ENCODE measurements at places on chromosomes 4 and X. TPM values are rescaled to one million over a fixed set of nuclear protein-coding genes. Genes with fewer than 3 reads are reported as not detected.

Gene ZNF157
- total RNA-seq: 0.67 TPM

DNA sequence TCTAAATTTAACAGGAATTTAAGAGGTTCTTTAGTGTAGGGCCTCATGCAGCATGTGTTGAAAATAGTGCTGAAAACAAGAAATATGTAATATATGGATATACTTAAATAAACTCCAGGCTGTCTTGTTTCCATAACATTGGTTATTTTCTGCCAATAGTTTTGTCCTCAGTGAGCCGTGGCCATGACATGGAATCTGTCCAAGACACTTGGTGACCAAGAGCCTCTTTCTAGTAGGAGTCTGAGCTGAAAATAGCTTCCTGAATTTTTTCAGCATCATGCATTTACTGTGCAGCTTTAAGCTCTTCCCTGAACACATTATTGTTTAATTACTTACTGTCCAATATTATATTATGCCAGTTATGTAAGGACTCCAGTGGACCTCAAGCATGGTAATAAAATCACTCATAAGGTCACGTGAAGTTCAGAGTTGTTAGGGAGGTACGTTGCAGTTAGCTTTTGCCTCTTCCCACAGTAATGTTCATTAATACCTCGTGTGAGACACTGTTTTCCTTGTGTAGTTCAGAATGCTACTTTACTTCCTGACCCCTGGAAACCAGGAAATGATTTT lies 488.2 kb downstream of the GRID2 start:
- peaks cover 6% of the 10 kb centered on the region for H3K27me3 ChIP-seq
- no peak overlapping the region for H3K4me3 ChIP-seq
- H3K4me1 ChIP-seq: peaks cover 11% of the 10 kb centered on the region
- no peak for DNase-seq

GRCh38 chr4:166996216-166996615 lies 238.1 kb downstream of the SPOCK3 start:
- no peak overlapping the region for H3K4me3 ChIP-seq
- H3K27me3 ChIP-seq: no peaks in the 10 kb centered on the region
- no peaks in the 10 kb centered on the region for H3K4me1 ChIP-seq
- H3K36me3 ChIP-seq: no peaks in the 10 kb centered on the region

DNA sequence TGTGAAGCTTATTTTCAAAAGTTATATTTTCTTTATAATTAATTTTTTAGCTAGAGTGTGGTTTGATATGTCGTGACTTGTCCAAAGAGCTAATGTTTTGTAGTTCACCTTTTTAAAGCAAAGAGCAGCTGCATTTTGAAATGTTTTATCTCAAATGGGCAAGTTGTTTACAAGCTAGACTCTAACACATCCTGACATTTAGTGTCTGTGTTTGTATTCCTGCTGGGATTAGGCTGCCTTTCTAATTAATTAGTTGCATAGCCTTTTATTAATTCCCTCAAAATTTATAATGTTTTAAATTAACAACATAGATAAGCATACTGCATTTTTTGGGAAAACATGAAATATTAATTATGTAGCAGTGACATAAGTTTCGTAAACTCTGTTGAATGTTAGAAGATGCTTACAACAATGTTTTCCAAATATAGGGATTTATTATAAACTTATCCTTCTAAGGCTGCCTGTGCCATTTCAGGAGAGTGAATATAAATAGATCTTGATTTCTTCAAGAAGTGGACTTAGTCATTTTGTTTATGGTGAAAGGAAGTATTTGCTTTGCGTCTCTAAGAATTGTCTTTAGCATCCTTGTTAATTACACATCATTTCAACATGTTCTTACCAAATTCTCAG lies 37.7 kb upstream of the NUDT6 start:
- DNase-seq: no peak
- H3K36me3 ChIP-seq: no peaks in the 10 kb centered on the region
- H3K4me1 ChIP-seq: no peaks in the 10 kb centered on the region
- H3K27ac ChIP-seq: no peak overlapping the region
- no peak overlapping the region for H3K4me3 ChIP-seq
- no peaks in the 10 kb centered on the region for H3K27me3 ChIP-seq

DNA sequence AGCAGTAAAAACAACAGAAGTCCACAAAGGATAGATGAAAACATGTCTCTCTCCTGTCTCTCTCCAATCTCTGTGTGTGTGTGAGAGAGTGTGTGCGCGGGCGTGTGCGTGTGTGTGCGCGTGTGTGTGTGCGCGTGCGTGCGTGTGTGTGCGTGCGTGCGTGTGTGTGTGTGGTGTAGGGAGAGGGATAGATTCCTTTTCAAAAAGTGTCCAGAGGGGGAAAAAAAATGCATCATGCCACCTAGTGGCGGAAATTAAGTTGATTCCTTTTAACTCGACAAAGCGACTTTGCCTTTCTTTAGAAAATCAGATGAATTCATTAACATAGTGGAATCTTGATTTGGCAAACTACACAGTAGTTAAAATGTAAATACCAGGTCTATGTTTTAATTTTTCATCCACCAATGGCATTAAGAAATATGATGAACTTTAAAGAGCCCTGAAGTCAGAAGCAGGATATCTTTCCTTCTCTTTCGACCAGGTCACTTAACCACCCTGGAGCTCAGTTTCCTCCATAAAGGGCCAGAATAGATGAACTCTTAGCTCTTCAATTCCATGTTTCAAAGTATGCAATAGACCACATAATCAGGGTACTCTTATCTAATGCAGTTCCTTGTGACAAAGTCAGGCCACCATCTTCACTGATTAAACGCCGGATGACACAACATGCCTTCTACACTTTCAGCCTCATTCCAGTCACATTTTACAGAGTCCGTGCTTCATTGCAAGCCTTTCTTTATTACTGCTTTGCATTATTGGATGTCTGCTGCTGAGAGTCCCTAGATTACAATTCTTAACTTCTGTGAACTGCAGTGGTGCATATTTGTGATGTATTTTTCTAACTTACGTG lies 162.8 kb downstream of the FBXO8 start:
- no peak overlapping the region for H3K27ac ChIP-seq
- no peaks in the 10 kb centered on the region for H3K27me3 ChIP-seq
- DNase-seq: peak; percentile 39

- H3K27me3 ChIP-seq: peaks cover 1% of the 10 kb centered on the region
- H3K4me3 ChIP-seq: peak within 1 kb of the TSS; percentile 85
- no peak within 1 kb of the TSS for H3K27ac ChIP-seq
- no peaks in the 10 kb centered on the region for H3K36me3 ChIP-seq
- no peaks in the 10 kb centered on the region for H3K4me1 ChIP-seq
- DNase-seq: peak; percentile 46
Observed at GRCh38 chrX:138711399-138712347, at the start of gene FGF13. FGF13 (minus strand) TSS chrX:138711717; CDS start chrX:138711003, 714 bp downstream.

DNA sequence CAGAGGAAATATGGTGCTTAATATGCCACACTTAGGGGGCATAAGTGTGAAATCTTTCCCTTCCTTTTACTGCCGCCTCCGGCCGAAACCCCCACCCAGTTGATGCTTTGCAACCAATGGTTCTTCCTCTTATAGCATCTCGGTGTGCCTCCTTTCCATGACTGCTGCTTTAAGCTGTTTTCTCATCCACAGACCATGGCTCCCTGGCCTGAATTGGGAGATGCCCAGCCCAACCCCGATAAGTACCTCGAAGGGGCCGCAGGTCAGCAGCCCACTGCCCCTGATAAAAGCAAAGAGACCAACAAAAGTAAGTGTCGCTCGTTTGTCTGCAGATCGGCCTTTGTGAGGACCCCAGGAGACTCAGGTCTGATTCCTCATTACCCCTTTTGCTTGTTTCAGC lies 6.7 kb downstream of the SLC34A2 start:
- H3K27me3 ChIP-seq: peaks cover 7% of the 10 kb centered on the region
- peaks cover 29% of the 10 kb centered on the region for H3K4me1 ChIP-seq
- H3K4me3 ChIP-seq: no peak overlapping the region
- no peaks in the 10 kb centered on the region for H3K36me3 ChIP-seq
- H3K27ac ChIP-seq: no peak overlapping the region

DNA sequence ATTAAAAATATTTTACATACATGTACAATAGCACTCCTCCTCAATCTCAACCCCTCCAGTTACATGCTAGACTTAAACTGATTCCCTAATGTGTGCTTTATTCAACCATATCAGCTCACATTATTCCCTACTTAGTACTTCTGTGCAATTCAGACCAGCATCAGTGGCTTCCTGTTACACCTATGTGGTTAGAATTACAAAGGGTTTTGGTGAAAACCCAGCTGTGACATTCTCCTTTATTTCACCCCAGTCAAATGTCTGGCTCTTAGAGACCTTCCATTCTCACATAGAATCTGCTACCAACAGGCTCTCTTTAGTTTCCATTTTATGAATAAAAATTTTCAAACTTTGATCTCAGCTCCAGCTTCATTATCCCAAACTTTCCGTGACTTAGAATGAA lies 85.2 kb upstream of the SLC7A11 start:
- H3K4me1 ChIP-seq: peaks cover 18% of the 10 kb centered on the region
- DNase-seq: no peak
- no peaks in the 10 kb centered on the region for H3K36me3 ChIP-seq
- no peak overlapping the region for H3K27ac ChIP-seq

DNA sequence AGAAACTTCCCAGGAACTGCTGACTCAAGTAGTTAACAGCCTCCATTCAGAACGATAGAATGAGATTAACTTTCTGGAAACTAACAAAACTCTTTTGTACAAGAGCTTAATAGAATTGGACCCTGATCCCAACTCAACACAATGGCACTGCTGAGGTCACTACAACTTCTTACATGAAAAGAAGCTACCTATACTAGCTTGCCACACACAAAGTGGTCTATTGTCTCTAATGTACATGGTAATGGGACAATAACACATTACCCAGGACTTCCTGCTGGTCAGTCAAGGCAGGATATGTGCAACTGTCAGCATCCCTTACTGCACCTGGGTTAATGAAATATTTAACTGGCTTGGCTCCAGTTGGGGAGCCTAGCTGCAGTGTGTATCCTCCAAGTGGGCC lies 56.2 kb downstream of the BRCC3 start:
- H3K27ac ChIP-seq: no peak overlapping the region
- peaks cover 1% of the 10 kb centered on the region for H3K27me3 ChIP-seq
- H3K4me3 ChIP-seq: no peak overlapping the region
- no peak for DNase-seq

GRCh38 chrX:32137525-32137924 lies 1065.7 kb upstream of the FTHL17 start:
- H3K4me3 ChIP-seq: no peak overlapping the region
- H3K36me3 ChIP-seq: no peaks in the 10 kb centered on the region
- peak; percentile 30 for DNase-seq
- H3K27me3 ChIP-seq: no peaks in the 10 kb centered on the region
- H3K27ac ChIP-seq: no peak overlapping the region

DNA sequence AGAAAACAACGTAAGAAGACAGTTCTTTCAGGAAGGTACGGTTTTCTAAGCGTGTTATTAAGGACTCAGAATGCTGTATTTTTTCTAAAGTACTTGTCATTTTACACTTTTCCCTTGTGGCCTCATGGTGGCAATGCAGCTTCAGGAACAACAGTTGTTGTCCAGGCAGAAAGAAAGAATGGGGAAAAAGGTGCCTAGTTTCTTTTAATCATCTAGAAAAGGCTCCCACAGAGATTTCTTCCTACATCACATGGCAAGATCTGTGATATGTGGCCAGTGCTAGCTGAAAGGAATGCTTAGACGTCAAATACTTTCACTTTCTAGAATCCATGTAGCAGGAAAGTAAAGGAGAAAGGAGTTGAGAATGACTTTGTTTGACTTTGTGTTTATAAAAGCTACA lies 49.0 kb upstream of the TRAM1L1 start:
- DNase-seq: no peak
- H3K4me3 ChIP-seq: no peak overlapping the region
- H3K36me3 ChIP-seq: no peaks in the 10 kb centered on the region

Gene DRD5
- total RNA-seq: not detected

DNA sequence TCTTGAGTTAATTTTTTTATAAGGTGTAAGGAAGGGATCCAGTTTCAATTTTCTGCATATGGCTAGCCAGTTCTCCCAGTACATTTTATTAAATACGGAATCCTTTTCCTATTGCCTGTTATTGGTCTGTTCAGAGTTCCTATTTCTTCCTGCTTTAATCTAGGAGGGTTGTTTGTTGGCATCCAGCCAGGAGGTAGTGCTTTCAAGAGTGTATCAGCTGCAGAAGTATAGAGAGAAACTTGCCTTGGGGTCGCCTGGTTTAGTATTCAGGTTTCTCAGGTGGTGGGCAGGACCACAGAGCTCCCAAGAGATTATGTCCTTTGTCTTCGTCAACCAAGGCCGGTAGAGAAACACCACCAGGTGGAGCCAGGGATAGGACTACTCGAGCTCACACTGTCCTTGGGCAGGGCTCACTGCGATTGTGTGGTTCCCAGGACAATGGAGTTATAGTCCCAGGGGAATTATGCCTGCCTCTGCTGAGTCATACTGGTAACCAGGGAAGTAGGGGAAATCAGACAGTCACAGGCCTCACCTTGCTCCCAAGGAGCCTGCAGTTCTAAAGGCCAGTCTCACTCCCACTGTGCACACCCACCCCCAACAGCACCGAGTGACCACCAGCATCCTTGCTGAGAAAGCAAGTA lies 168.1 kb downstream of the VSIG4 start:
- H3K27me3 ChIP-seq: no peaks in the 10 kb centered on the region
- H3K4me3 ChIP-seq: no peak overlapping the region
- H3K27ac ChIP-seq: no peak overlapping the region

DNA sequence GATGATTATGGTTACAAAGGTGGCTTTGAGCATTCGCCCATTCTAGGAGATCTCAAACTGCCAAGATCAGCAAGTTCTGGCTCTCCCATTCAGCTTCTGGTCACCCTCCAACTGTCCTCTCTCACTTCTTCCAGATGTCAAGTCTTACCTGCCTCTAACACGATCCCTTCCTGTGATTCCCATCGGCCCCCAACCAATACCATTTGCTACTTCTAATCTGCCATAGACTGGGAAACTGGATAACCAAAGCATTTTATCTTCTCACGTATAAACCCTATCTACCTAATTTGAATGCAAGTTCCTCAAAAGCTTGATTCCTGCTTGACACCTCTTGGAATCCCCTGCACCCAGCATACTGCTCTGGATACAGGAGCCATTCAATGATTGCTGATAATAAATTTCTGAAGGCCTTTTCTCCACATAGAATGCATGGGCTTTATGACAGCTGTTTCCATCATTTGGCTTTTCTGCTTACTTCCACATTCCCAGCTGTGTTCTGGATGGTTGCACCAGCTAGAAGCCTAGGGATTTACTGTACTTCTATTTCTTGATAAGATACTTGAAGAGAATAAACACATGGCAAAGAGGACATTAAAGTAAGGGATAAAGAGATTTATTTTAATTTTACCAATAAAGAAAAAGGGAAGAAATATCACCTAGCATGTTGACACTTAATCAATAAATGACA lies 9.6 kb downstream of the GPC4 start:
- no peaks in the 10 kb centered on the region for H3K36me3 ChIP-seq
- H3K27ac ChIP-seq: no peak overlapping the region
- H3K4me3 ChIP-seq: no peak overlapping the region
- no peak for DNase-seq
- H3K4me1 ChIP-seq: peaks cover 4% of the 10 kb centered on the region

GRCh38 chrX:32592786-32593185 lies 618.6 kb downstream of the DMD start:
- H3K4me3 ChIP-seq: no peak overlapping the region
- H3K27ac ChIP-seq: no peak overlapping the region
- H3K27me3 ChIP-seq: no peaks in the 10 kb centered on the region
- no peak for DNase-seq

Data from endothelial cell (in vitro differentiated cells).